Activated CD8-positive, alpha-beta memory T cell treated with anti-CD3 and anti-CD28 coated beads, Interleukin-2, amount 50 U/mL, for 4 hours (primary cell): ENCODE measurements at places on chromosomes 6 and 20.

DNA sequence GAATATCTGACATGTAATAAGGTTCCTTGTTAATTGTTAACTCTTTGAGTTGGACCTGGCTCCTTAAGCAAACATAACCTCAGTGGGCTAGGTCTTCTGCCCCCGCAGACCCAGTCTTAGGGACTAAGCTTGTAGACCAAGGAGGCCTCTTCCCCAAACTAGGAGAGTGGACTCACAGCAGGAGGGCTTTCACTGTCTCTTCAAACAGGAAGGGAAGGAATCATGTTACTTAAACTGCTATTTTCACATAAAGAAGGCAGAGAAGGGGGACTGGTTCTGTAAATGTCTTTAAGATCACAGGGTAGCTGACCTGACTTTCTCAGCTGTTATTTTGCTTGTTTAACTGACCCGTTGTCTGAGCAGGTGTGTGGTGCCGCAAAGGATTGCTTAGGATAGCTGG, 34.9 kb upstream of the PRDM1 start:
- DNase-seq: no peak

GRCh38 chr6:142857233-142857761, 87.7 kb downstream of the HIVEP2 start:
- no peak for DNase-seq

GRCh38 chr6:20819774-20820400, 285.6 kb downstream of the CDKAL1 start:
- no peak for DNase-seq

DNA sequence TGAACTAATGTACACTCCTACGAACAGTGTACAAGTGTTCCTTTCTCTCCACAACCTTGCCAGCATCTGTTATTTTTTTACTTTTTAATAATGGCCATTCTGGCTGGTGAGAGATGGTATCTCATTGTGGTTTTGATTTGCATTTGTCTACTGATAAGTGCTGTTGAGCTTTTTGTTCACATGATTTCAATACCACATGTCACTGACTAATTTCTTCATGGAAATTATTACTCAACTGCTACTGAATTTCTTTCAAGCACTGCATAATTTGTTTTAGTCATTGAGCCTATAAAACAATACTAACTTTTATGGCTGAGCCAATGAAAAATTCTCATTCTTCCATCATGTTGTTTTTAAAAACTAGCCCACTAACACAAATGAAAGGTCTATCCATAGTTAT, 115.4 kb downstream of the FRK start:
- no peak for DNase-seq

DNA sequence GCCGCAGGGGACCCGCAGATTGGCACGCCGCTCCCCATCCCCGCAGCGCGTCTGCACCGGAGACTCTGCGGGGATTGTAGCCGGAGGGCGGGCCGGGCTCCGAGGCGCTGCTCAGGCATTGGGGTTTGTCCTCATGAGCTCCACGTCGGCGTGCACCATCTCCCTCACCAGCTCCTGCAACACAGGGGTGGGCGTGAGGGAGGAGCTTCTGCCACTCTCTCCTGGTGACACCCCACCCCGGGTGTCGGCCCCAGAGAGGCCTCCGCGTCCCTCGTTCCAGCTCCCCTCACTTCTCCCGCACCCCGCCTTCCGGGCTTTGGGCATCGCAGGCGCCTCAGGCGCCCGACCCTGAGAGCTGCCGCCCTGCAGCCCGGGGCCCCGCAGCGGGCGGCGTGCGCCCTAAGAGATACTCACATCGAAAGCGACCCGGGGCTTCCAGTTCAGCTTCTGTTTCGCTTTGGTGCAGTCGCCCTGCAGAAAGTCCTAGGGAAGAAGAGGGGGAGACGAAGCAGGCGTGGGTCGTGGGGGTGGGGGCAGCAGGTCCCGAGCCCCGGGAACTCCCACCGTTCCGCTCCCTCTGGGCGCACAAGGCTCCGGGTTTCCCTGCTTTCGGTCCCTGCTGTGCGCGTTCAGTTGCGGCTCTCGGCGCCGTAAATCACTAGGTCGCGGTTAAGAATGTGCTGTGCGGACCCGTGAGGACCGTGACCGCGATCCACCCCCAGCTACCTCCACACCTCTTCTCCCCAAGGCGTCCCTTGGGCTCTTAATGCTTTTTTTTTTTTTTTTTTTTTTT, 14.5 kb downstream of the FOXC1 start:
- no peak for DNase-seq

GRCh38 chr6:33702345-33702977, 9.0 kb downstream of the UQCC2 start:
- no peak for DNase-seq

DNA sequence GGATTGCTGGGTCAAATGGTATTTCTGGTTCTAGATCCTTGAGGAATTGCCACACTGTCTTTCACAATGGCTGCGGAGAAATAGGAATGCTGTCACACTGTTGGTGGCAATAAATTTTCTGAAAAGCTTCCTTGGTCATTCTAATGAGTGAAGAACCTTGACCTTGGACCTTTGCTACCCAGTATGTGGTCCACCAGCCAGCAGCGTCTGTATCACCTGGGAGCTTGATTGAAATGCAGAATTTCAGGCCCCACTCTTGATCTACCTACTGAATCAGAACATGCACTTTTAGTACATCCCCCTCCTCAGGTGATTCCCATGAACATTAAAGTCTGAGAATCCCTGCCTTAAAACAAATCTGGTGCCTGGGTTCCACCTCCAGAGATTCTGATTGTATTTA, 27.5 kb upstream of the GLP1R start:
- DNase-seq: no peak

DNA sequence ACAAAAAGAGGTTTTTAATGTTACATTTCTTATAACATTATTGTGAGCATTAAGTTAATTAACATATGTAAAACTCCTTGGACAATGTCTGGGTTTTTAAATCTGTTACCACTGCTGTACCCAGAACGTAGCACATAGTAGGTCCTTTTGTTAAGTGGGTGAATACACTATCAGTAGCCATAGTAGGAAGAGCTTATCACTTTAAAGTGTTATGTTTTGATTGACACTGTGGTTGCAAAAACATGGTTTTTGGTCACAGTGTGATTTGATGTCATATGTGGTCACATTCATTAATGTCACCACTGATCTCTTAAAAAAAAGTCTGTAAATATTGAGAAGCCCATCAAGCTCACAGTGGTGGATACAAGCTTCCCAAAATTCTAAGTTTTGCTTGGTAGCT, 160.7 kb downstream of the PLCB1 start:
- no peak for DNase-seq

DNA sequence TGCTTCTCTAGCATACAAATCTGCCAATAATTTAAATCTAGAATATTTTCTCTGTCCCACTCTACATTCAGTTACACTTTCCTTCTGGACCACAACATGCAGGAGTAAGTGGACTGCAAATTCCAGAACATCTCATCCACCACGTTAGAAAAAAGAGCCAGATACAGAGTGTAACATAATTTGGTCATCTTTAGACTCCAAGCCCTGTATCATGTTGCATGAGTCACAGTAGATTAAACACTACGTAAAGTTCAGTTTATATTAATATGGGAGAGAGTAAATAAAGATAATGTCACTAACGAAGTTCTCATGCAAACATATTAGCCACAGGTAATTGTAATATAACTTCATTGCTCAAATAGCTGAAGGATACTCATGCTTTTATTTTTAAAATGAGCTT, 327.0 kb downstream of the C6orf118 start:
- DNase-seq: no peak

DNA sequence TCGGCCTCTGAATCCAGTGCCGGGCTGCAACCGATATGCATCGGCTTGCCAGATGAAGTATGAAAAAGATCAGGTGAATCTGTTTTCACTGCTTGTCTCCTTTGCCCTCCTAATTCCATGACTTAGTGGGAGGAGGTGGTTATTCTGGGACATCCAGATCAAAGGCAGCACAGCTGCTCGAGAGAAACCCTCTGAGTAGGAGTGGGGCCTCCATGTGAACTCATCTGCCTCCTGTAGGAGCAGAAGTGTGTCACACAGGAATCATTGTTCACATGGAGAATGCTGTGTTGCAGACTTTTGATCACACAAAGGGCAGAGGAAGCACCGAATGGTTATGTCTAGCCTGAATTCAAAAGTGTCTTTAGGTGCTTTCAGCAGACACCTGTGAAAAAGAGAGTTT, 73.1 kb upstream of the SLC22A1 start:
- DNase-seq: no peak

GRCh38 chr6:16800942-16801341, 39.7 kb upstream of the ATXN1 start:
- no peak for DNase-seq

GRCh38 chr6:122416825-122417224, 17.4 kb downstream of the HSF2 start:
- DNase-seq: no peak

GRCh38 chr20:56371977-56372376, 13.2 kb downstream of the FAM210B start:
- no peak for DNase-seq

- peak; percentile 61 for DNase-seq
Observed at GRCh38 chr6:136723780-136724179, 68.5 kb downstream of the MAP3K5 start.

DNA sequence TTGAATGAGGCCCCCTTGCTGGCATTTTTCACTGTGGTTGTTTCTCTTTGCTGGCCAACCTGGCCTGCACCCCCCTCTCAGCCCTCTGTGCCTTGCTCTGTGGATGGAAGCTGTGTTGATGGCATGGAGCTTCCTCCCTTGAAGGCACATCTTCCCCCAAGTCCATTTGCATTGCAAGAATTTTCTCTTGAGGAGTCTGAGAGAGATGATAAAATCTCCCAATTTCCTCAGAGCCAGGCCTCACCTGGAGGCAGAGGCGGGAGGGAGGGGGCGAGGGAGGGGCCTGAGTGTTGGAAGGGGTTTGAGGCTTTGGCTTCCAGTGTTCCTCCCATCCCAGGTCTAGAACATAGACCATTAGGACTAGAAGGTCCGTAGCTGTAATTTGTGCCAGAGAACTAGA, 175.1 kb downstream of the SCP2D1 start:
- no peak for DNase-seq

DNA sequence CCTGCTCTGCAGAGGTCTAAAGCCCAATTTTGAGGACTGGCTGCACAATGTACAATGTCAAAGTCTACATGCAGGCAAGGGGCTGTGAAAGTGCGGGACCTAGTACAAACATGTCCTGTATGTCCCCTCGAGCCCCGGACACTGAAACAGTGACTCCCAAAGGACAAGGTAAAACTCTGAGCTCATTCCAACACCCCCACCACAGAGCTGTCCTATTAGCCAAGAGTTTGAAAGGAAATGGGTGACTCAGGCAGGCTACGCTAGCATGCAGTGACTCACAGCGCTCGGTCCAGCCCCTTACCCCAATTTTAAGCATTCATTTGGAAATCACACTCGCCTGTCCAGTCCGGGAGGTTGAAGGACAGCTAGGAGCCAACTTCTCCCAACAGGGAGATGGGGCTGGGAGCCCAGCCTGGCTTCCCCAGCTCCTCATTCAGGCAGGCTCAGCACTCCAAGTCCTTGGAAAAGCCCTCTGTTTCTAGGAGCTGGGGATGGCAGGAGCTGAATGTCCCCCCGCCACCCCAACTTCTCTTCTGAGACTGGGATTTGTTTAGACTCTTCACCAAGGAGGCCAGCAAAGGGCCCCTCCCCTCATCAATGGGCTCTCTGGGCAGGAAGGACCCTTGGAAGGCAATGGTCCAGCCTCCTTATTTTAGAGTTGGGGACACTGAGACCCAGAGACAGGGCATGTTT, 3.9 kb downstream of the SDC4 start:
- DNase-seq: no peak

- no peak for DNase-seq
Observed at GRCh38 chr6:157953580-157954091, 28.0 kb upstream of the SYNJ2 start.

GRCh38 chr6:62150048-62150663, 135.9 kb downstream of the KHDRBS2 start:
- no peak for DNase-seq

GRCh38 chr20:50182346-50182745, 8.3 kb upstream of the CEBPB start:
- no peak for DNase-seq

DNA sequence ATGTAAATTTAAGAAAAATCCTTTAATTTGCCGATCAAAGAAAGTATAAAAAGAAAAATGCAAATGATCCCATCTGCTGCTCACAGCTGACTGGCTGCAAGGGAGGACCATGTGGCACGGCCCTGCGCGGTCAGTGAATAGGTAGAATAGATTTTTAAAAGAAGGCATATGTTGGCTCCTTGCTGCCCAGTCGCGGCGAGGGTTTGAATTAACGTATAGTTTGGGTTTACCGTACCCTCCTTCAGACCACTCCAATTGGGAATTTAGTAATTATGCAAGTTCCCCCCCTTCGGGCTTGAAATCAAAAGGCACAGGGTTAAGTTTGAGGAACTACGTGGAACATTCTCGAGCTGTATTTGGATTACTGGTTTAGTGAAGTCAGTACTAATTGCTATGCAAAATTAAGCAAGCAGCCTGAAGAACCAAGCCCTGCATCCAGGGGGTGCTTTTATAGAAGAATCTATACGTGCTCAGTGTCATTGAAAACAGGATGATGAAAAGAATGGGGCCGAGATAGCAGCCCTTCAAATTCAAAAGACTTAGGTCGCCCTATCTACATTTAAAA, 1.1 kb upstream of the BEND3 start:
- no peak for DNase-seq

DNA sequence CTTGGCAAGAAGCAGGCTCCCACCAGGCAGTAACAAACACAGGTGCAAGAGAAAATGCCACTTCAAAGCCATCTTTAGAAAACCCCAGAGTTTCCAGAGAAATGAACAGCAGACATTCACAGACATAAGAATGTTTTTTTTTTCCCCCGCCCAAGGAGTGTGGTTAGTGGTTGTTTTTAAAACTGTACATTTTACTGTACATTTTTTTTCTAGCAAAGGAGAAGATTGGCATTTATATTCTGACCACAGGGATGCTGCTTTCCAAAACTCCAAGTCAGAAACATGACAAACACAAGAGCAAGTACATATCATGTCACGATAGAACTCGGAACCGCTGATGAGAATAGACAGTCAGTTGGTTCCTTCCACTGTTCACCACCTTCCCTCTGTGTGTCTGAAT, 197.9 kb downstream of the LRFN2 start:
- DNase-seq: no peak

GRCh38 chr6:52725535-52726192, 37.6 kb downstream of the GSTA2 start:
- no peak for DNase-seq

- no peak for DNase-seq
Observed at GRCh38 chr20:54070187-54070987, at the start of gene BCAS1. TSS of gene BCAS1 (minus strand) at chr20:54070594. CDS start at chr20:54058718, 11,876 bp downstream.

GRCh38 chr6:112983713-112984261, 636.7 kb downstream of the RFPL4B start:
- no peak for DNase-seq
